NCI-H510A (cell line): ENCODE measurements at places on chromosomes 5 and 9.
A peak's percentile ranks its signal among the peaks of the same experiment; 100 is the strongest.

DNA sequence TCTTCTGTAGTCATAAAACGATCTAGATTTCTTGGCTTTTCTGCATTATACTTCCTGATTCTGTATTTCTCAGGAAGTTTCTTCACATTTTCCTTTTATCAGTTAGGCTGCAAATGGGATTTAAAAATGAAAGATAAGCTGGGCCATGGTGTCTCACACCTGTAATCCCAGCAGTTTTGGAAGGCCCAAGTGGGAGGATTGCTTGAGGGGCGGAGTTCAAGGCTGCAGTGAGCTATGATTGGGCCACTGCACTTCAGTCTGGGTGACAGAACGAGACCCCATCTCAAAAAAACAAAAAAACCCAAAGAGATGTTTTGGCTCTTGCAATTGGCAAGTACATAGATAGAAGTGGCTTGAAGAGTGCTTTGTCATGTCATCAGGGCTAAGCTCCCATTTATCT is 26.2 kb upstream of the APC start:
- DNase-seq = no peak

DNA sequence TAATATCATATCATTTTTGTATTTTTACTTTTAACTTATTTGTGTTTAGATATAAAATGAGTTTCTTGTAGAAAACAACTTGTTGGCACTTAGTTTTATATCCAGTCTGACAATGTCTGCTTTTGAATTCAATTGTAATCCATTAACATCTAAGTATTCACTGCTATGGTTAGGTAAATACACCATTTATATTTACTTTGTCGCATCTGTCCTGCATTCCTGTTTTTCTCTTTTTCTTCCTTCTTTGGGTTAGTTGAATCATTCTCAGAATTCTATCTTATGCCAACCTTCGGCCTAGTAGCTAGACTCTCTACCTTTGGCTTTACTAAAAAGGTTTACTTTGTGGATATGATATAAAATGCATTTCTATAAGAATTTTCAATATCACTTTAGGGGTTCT is 107.6 kb downstream of the PLCXD3 start:
- no peak for DNase-seq

GRCh38 chr9:95876595-95876994 is 1.1 kb downstream of the ERCC6L2 start:
- DNase-seq = no peak

- DNase-seq = no peak
Measured at GRCh38 chr9:84796404-84796803, 126.9 kb downstream of the NTRK2 start.

DNA sequence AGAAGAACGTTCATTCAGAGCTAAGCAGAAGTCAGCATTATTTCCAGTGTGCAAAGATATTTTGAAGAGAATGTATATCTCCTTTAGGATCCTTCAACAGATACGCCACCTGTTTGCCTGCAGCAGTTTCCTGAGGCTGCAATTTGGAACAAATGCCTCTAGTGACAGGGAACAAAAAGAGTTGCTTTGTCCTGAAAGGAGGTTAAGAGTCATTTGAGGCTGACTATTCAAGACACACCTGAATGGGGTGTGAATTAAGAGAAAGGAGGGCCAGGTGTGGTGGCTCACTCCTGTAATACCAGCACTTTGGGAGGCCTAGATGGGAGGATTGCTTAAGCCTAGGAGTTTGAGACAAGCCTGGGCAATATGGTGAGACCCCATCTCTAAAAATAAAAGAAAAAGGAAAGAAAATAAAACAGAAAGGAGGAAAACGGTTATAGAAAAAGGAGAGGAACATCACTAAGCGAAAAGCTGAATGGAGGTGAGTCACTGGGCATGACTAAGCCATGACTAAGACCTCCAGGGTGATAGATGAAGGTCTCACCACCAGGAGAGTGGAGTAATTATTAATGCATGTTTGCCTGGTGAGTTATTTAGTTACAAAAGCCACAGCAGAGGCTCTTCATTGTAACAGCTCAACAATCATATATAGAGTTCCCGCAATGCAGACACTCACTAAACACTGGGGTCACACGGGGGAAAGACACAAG is 255.2 kb upstream of the TNC start:
- DNase-seq = no peak

DNA sequence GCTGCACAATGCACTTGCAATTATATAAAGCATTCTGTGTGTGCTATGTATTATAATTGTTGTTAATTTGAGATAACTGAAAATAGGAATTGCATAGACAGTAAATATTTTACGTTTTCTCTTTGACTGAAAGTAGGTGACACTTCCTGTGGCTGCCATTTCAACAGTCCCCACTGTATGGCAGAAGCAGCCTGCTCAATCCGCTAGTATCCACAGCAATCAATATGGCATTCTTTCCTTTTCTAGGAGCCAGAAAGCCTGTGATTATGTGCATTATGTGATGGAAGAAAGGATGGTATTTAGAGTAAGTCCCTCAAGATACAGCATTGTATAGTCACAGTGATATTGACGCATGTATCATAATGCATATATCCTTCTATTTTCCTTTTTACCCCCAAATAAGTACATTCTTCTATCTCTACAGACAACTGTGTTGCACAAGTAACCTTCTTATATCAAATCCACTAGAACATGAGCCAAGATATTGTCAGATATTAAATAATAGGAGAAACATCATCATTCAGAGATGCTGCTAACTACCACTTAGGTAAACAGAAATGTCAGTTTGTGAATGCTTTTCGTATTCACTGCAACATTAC is 59.7 kb downstream of the CARTPT start:
- DNase-seq = no peak

- DNase-seq = no peak
Measured at GRCh38 chr5:88244686-88245085, 24.0 kb downstream of the TMEM161B start.

GRCh38 chr9:93827545-93828330 is 127.4 kb downstream of the BARX1 start:
- peak; percentile 36 for DNase-seq

GRCh38 chr9:4740388-4740637 is 689 bp downstream of the AK3 start:
- no peak for DNase-seq

DNA sequence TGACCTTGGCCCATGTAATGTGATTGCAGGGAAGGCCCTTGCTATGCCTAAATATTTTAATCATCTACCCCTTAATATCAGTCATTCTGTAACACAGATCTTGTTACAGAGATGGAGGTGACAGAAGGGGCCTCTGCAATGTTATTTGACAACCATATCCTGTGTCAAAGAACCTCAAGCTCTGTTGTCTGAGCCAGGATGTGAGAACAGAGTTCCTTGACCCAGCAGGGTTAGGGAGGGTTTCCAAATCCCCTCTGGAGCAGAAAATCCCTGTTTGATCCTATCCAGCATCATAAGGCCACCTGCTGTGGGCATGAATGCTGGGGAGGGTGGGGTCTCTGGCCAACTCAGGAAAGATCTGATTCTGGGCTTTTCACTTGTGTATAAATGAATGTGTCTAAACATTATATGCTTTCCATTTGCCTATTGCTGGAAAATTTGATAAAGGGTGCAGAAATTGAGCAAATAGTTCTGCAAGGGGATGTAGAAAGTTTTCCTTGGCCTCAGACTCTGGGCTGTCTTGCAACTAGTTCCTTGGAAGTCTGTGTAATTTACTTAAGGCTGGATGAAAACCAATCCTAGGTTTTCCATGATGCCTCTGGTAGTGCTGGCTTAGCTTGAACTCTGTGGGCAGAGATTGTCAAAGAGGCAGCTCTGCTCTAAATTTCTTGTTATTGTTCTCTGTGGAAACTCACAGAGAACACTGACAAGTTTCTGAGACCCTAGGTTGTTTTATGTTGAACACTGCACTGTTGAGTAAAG is 71.0 kb downstream of the PGM5 start:
- DNase-seq = no peak

DNA sequence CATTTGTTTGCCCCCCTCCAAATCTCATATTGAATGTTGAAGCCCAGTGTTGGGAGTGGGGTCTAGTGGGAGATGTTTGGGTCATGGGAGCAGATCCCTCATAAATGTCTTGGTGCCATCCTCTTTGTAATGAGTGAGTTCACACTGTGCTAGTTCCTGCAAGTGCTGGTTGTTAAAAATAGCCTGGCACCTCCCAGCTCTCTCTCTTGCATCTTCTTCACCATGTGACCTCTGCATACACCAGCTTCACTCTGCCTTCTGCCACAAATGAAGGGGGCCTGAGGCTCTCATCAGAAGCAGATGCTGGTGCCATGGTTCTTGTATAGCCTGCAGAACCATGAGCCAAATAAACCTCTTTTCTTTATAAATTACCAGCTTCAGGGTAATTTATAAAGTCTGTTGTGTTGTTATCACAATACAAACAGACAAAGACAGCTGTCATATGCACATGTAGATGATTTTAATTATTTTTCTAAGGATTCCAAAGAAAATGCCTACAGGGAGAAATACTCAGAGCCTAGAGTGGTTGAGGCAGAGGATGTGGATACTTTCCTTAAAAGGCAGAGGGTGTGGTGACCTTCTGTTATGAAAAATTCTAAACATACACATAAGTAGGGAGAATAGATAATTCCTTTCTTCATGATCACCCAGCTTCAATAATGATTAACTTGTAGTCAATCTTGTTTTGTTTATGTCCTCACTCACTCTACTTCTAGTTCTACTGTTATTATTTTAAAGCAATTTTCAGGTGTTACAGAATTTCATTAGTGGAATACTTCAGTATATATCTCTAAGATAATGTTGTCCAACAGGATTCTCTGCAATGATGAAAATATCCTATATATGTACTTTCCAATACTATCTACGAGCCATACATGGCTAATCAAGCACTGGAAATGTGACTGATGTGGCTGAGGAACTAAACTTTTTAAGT is 75.1 kb upstream of the RANBP6 start:
- DNase-seq = no peak

DNA sequence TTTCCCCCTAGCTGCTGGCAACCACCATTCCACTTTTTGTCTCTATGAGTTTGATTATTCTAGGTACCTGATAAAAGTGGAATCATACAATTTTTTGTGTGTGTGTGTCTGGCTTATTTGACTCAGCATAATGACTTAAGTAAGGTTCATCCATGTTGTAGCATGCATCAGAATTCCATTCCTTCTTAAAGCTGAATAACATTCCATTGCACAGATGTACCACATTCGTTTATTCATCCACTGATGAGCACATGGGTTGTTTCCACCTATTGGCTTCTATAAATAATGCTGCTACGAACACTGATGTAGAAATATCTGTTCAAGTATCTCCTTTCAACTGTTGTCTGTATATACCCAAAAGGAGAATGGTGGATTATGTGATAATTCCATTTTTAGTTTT is 33.7 kb downstream of the AP3B1 start:
- DNase-seq = no peak

GRCh38 chr5:43315263-43315662 is 2.1 kb upstream of the HMGCS1 start:
- DNase-seq = no peak

- no peak for DNase-seq
Measured at GRCh38 chr9:6889868-6890267, 132.1 kb downstream of the KDM4C start.

GRCh38 chr5:83718195-83718825 is 2.3 kb downstream of the HAPLN1 start:
- peak; percentile 62 for DNase-seq

DNA sequence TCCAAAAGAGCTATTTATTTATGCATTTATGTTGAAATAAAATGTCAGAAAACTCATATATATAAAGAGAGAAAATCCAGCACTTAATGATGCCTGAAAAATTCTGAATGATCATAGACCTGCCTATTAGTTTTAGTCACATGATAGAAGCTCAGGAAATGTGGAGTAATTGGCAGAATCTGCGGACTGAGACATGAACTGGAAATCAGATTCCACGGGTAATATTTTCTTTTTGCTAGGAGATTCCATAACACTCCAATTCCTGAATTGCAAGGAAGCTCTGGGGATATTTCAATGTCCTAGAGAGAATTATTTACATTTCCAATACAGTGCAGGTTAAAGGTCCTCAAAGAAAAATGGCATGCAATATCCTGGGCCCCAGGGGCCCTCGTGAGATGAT is 778.8 kb downstream of the SEMA5A start:
- no peak for DNase-seq

- no peak for DNase-seq
Measured at GRCh38 chr5:167900340-167900935, 391.0 kb upstream of the WWC1 start.

DNA sequence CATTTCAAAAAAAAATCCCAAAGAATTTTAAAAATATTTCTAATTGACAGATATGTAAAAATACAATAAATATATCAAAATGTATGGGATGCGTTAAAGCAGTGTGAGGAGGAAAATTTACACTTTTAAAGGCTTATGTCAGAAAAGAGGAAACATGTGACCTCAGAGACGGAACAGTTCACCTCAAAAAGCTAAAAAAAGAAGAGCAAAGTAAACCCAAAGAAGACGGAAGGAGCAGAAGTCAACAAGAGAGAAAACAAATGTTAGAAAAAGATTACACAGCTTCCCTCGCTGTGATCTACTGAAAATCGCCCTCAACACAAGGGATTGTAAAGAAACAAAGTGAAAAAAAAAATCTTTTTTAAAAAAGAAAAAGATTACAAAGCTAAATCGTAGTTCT is 186.9 kb downstream of the AUH start:
- DNase-seq = no peak

- DNase-seq = no peak
Measured at GRCh38 chr9:93652604-93653592, 76.5 kb downstream of the PHF2 start.

DNA sequence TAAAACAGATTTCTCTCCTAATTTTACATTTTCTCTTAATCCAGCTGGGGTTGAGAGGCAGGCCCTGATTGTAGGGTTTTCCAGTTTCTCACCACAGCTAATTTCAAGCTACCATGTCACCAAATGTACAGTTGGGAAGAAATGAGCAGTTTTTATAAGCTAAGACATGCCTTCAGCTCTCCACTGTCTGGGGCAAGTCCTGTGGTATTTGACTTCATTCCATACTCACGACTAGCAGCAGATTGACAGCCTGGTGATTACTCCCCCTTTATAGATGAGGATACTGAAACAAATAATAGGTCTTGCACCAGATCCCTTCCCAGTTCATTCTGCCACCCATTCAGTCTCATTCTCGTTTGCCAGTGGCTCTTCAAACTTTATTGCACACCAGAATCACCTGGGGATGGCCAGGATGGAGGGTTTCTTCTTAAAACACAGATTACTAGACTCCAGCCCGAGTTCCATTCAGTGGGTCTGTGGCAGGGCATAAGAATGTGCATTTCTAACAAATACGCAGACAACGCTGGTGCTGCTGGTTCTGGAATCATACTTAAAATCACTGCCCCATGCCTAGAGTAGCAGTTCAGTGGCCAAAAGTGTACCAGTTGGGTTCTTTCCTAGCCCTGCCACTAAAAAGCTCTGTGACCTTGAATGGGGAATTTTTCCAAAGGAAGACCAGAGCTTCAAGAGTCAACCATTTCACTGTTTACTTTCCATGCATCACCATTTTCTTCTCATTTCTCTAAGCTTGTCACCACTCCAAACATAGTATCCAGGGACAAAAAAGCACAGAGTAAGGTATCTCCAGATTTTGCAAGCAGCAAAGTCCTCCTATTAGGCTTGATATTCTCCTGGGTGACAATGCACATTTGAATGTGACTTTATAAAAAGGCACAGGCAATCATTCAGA is 64.3 kb downstream of the CSNK1A1 start:
- no peak for DNase-seq

- DNase-seq = no peak
Measured at GRCh38 chr5:92409134-92409533, 1026.0 kb upstream of the ARRDC3 start.
